ENCODE measurements at places on chromosomes 4 and X. TPM values are rescaled to one million over a fixed set of nuclear protein-coding genes. Genes with fewer than 3 reads are reported as not detected.
A peak's percentile ranks its signal among the peaks of the same experiment; 100 is the strongest.

TRIM60 gene
- total RNA-seq: not detected

KLKB1 gene
- 0.74 TPM for total RNA-seq

ZNF280C gene
- total RNA-seq: 1.5 TPM

PPARGC1A gene
- 108 TPM for total RNA-seq

SSX2B gene
- total RNA-seq: not detected

- no peak for DNase-seq
Observed at GRCh38 chr4:142098900-142099545, 462.6 kb downstream of the IL15 start.

- no peak for DNase-seq
Observed at GRCh38 chrX:94743478-94743877, 1069.5 kb downstream of the FAM133A start.

DNA sequence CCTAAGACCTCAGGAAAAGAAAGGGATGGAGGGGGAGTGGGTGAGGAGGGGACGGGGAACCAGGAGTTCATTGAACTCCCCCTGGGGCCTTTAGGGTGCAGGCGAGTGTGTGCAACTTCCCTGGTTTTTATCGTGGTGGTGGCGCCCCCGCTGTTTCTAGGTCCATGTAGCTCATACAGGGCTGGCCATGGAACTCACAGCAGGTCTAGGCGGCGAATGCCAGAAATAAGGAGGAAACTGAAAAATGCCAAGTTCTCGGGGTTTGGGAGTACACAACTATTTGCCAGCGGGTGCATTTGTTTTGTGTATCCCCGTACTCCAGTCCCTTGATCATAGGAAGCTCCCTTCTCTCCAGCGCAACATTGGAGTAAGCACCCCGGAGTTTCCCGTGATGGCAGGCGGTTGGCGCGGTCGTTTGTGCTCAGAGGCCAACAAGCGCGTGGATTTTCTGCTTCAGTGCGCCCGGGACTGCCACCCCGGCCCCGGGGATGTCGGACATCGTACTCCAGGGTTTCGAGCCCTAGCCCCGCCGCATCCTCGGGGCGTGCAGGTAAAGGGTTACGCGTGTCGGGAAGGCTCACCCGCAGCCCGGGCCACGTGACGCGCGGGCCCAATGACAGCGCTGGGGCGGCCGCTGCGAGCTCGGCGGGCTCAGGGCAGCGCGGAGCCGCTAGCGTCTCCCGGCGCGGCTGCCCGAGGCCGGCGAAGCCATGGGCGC lies 208.9 kb downstream of the NWD2 start:
- peak; percentile 42 for DNase-seq

DNA sequence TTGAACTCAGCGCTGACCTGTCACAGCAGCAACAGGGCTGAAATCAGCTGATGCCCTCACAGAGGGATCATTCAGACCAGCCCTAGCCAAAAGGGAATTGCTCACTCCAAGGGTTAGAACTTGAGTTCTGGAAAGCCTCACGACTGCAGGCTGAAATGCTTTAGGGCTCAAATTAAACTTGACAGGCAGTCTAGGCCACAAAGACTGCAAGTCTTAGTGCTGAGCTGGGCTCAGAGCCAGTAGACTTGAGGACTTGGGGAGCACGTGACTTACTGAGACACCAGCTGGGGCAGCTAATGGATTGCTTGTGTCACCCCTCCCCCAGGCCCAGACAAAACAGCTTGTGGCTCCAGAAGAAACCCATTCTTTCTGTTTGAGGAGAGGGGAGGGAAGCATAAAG lies 119.0 kb upstream of the SLC6A14 start:
- peak; percentile 14 for DNase-seq

DNA sequence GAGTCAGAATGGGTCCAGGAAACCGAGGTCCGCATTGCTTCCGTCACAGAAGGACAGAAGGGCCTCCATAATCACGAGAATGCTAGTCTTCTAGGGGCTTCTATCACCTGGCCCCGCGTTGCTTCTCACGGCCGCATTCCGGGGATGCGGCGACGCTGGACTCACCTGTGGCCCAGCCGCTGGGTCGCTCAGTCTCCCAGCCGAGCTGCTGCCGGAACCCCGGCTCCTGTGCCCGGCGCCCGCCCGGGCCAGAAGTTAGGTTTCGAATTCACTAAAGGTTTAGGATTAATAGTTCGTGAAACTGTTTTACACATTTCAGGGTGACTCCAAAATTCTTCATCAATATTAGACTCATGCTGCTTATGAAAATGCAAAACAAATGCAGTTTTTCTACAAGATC lies 31.7 kb upstream of the TMSB15A start:
- DNase-seq: no peak

- DNase-seq: no peak
Observed at GRCh38 chrX:151030845-151031244, 47.7 kb downstream of the HMGB3 start.

DNA sequence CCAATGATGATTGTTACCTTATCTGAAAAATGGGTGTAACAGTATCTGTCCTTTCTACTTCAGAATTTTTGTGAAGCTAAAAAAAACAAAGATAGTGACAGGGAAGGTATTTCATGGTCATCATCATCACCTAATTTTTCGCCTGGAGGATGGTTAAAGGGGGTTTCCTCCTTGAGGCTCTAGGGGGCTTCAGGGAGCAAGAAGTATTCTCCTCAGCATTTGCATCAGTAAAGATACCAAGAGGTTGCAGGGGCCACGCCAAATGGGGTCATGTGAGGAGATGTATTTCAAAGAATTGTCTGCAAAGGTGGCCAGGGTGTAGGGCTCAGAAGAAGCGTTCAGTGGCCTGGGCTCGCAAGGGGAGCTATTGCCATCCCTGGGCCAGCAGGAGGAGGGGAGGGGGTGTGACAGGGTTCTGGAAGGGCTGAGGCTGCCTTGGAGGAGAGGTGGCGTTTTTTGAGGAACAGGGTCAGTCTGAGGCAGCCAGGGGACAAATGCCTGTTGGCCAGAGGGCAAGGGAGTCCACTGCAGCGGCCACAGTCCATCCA lies 7.3 kb upstream of the NSG1 start:
- no peak for DNase-seq

DNA sequence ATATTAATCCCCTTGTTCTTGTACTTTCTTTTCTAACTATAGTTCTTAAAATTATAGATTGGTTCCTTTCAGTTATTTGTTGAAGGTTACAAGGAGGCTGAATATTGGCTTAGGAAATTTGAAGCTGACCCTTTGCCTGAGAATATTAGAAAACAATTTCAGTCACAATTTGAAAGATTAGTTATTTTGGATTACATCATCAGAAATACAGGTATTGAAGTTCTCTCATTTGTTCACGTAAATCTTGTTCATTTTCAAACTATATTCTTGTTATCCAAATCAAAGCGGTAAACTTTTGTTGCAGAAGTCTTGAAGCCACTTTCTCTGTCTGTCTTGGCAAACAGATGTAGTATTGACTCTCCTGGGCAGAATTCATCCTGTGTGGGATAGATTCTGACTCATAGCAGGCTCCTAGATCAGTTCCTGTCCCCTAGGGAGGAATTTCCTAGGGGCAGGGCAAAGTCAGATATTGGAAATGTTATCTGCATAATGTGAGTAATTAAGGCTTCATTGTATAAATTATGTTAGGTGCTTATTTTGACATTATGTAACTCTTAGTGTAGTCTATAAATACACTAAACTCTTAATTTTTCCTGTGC lies 25.2 kb downstream of the PI4K2B start:
- DNase-seq: no peak

DNA sequence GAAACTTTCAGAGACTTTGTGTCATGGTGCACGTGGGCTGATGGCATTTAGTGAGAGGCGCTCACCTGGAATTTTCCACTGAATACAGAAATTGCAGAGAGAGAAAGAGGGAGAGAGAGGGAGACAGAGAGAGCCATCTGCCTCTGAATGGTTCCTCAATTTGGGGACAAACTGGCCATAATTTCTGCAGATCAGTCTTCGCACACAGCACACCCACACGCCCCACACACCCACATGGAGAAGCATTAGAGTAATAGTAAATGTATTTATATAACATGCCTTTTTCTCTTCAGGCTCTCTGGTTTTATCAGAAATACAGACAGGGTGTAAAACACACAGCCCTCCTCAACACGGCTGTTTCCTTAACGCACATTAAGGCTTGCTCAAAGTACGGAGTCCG lies 38.6 kb downstream of the PRKX start:
- no peak for DNase-seq

DNA sequence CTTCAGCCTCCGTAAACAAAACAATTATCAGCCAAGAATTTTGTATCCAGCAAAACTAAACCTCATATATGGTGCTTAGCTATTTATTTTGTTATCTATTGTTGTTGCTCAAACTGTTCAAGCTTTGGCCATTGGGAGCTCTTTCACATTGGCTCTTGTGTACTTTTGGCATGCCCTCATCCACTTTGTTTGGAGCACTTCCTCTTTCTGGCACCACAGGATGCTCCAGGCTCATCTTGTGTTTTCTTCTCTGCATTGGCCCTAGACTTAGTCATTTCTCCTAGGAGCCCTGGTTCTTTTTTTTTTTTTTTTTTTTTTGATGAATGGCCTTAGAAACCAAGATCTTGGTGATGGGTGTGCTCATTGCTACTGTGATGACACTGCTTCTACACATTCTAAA lies 74.5 kb downstream of the DIPK2B start:
- no peak for DNase-seq

DNA sequence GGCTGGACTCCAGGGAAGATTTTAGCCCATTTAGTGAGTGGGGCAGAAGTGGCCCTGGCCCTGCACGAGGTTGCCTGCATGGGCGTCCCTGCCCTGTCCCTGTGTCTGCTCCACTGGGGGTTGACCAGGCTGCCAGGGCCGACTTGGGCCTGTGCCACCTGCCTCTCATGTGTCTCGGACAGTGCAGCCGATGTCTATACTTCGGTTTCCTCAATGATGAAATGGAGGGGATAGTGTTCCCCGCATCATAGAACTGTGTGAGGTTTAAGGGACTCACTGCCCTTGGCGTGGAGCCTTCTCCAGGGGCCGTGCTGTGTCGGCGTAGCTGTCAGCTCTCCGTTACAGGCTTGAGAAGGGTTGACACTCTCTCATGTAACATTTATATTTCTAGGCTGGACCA lies 27.0 kb upstream of the MSANTD1 start:
- DNase-seq: no peak

- no peak for DNase-seq
Observed at GRCh38 chr4:156512622-156513021, 459.0 kb downstream of the PDGFC start.

DNA sequence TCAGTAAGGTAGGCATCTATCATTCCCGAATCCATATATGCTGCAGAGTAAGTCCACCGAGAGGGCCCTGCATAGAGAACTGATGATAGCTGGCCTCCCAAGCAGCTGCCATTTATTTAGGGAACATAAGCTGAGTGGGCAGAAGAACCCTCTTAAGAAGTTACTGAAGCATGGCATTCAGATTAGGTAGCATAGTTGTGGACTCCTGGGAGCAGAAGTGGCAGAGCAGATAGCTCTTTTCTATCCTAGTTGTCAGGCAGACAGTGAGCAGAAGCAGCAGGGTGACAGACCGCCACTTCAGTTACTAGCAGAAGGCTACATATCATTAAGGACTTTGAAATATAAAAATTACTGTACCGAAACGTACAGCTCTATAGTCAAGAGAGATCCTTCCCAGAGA lies 454.7 kb downstream of the PPP4R3C start:
- DNase-seq: no peak

DNA sequence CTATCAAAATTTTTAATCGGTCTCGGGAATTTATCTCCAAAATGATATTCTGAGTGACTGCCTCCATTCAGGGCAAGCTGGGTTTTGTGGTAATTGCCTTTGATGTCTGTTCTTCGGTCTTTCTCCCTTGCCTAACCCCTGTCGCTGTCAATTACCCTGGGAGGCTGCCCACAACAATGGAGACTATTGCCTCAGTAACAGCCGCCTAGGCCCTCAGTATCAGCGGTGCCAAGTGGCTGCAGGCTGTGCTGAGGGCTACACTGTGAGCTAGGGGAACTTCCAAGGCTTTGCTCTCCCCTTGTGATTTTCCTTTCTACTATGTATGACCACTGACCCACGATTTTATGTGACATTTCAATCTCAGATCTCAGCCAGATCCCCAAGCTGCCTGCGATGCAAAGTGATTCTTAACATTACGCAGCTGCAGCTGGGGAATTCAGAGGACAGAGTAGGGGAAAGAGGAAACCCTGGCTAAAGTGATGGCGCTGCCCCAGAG lies 36.3 kb upstream of the REST start:
- DNase-seq: no peak

DNA sequence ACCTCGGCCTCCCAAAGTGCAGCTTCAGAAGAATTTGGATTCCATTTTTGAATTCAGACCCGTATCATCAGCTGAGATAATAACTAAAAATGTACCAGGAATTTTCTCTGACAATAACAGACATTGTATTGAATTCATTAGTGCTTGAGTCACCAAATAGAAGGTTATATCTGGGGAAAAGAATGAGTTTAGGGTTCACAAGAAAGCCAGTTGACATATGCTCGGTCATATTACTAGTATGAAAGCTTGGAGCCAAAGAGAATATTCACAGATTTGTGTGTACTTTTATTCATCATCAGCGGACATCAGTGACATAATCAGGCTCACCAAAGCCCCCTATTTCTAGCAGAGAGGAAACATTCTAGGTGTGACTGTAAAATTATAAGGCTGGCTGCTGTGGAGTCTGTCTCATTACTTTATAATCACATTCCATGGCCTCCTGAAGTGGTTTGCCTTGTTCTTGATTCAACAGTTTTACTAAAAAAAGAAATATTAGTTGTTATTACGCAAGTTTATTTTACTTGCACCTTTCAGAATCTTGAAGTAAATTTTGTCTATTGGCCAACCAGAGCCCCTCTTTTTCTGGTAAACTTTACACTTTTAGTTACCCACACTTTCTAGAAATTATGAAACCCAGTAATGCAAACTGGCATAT lies 14.6 kb upstream of the DCTD start:
- DNase-seq: no peak

DNA sequence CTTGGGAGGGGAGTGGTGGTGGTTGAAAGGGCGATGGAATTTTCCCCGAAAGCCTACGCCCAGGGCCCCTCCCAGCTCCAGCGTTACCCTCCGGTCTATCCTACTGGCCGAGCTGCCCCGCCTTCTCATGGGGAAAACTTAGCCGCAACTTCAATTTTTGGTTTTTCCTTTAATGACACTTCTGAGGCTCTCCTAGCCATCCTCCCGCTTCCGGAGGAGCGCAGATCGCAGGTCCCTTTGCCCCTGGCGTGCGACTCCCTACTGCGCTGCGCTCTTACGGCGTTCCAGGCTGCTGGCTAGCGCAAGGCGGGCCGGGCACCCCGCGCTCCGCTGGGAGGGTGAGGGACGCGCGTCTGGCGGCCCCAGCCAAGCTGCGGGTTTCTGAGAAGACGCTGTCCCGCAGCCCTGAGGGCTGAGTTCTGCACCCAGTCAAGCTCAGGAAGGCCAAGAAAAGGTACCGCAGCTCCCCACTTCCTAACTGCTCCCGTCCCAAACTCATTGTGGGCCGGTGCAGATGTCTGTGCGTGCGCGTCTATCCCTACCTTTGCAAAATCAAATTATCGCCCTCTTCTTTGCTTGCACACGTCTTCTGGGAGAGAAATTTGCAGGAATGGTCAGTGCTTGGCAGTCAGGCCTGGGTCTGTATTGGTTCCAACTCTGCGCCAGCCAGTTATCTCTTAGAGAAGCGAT lies 533 bp downstream of the IL15 start:
- DNase-seq: peak; percentile 26

DNA sequence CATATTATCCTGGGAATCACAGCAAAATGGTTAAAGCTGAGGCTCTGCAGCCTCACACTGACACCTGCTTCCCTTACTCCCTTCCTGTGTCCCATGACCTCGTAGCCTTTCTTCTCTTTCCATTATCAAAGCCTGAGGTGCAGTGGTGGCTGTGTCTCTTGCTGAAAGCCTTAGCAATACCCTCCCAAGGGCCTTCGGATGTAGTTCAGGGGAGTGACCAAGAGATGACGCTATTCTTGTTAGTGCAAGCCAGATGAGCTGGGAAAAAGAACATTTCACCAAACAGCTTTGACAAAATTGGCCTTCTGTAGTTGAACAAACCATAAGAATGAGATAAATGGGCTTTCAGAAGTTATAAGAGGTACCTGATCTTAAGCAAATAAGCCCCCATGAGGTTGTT lies 31.6 kb downstream of the SMIM10L2A start:
- DNase-seq: no peak
